ENCODE measurements at places on chromosomes 12 and 14.

GRCh38 chr12:38711054-38711453, 194.3 kb downstream of the CPNE8 start:
- no peak for DNase-seq

- no peak for DNase-seq
These were observed 44.9 kb downstream of the ERH start for GRCh38 chr14:69353168-69353567.

DNA sequence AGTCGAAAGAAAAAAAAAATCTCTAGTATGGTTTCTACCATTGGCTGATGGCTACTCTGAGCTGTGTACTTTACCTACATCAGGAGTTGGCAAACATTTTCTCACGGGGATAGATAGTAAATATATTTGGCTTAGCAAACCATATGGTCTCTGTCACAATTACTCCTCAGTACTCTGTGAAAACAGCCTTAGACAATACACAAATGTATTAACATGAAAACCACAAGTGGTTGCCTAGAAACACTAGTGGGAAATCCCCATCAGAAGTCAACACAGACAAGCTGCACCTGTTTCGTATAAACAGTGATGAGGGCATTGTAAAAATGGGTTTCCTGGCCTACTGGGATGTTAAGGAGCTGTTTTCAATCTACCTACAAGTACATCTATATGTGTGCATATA, 84.6 kb upstream of the NAV3 start:
- DNase-seq = peak; percentile 59

- no peak for DNase-seq
These were observed 81.2 kb downstream of the PRKD1 start for GRCh38 chr14:29846339-29847055.

DNA sequence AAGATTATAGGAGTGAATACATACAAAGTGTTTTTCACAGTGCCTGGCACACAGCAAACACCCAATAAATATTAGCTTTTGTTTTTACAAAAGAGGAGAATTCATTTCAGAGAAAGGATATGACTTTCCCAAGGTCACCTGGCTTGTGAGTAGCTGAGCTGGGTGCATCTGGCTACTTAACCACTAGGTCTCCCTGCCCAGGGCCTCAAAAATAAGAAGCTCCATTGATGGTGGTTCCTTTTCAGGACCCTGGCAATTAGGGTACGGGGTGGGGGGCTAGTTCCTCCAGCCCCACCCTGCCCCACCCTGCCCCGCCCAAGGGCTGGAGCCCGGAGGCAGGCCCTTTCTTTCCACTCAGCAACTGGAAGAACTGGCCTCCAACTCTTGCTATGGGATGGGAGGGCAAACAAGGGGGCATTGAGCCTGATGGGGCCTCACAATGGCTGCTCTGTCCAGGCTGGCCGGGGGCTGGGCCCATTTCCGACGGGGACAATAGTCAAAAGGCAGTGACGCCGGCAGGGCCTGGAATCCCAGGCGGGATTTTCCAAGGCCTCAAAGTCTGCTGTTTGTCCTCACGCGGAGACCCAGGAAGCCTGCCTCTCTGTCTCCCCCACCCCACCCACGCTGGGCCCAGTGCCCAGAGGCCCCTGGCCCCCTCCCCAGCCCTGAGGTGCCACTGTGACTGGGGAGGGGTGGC, 8.2 kb upstream of the ATG101 start:
- DNase-seq = no peak

DNA sequence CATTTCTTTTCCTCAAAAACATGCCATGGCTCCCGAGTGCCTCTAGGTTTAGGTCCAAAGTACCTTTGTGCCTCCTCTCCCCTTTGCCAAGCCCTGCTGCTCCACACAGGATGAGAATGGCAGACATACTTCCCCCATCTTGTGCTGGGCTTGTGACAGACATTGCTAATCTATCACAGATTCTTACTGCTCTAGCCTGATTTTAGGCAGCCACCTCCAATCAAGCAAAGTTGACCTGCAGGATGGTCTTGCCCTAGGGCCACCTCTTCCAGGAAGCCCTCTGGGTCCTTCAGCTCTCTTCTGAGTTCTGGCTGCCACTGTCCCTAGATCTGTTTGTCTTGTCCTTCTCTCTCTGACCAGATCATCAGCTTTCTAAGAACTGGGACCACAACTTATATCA, 20.5 kb downstream of the FOXN4 start:
- no peak for DNase-seq

DNA sequence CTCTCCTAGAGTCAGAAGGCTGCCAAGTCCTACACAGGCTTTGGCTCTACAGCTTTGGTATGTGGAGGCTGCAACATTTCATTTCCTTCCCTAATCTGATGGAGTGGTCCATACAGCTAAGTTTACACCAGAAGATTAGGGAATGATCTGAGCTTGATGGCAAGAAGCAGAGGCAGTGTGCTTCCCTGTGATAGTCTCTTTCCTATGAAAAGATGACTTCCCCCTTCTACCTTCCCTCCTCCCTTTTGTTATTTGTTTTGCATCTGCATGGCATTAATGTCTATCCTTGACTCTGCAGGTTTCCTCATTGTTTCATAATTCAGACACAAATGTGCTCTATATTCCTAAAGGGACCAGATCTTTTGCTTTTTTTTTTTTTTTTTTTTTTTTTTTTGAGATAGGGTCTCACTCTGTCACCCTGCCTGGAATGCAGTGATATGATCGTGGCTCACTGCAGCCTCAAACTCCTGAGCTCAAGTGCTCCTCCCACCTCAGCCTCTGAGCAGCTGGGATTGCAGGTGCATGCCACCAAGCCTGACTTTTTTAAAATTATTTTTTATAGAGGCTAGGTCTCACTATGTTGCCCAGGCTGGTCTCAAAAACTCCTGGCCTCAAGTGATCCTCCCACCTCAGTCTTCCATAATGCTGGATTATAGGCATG, 76.3 kb downstream of the GRIP1 start:
- DNase-seq = no peak

GRCh38 chr12:32612658-32613614, 66.2 kb upstream of the DNM1L start:
- DNase-seq = no peak

DNA sequence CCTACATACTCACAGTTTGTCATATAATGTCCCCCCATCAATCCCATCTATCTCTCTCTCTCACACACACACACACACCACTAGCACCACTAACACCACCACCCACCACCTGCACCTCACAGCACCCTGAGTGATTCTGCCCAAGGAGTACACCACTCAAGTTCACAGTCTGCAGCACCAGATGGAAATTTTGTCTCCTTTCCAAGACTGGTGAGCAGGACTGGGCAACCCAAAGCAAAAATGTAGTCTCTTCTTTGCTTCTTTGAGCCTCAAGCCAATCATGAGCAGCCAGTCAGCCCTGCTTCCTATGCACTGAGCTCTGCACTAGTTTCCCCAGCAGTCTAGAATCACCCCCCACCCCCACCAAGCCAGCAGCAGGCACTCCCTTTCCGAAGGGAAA, 15.0 kb upstream of the ARMH4 start:
- DNase-seq = no peak

GRCh38 chr12:57853864-57854556, 7.5 kb upstream of the CTDSP2 start:
- no peak for DNase-seq

- no peak for DNase-seq
These were observed 95.3 kb upstream of the SLC35F4 start for GRCh38 chr14:57960946-57961785.

DNA sequence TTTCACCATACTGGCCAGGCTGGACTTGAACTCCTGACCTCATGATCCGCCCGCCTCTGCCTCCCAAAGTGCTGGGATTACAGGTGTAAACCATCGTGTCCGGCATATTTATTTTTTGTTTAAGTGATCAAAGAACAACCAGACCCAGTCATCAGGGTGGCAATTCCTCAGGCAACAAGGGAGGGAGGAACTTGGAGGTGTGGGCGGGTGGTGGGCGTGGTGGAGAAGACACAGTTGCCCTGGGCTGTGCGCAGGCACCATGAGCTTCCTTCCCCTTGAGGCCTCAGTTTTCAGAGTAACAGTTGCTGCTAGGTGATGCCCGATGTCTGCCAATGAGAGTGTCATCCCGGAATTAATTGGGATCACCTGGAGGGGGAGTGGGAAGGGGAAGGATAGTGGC, 191.7 kb downstream of the ALG10 start:
- no peak for DNase-seq

DNA sequence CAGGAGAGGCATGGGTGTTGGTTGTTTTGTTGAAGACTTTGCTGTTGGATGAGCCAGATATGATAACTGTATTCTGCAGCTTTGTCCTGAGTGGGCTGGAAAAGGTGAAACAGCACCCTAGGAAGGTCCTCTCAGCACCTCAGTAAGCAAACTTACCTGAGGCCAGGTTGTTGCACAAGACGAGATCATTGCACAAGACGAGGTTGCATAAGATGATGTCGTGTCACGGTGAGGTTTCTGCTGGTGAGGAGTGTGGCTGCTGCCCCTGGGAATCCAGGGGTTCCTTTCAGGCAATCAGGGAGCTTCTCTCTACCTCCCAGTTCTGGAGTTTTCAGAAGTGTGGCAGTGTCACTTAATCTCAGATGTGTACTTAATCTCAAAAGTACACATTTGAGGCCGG, 85.6 kb downstream of the GLT1D1 start:
- no peak for DNase-seq

DNA sequence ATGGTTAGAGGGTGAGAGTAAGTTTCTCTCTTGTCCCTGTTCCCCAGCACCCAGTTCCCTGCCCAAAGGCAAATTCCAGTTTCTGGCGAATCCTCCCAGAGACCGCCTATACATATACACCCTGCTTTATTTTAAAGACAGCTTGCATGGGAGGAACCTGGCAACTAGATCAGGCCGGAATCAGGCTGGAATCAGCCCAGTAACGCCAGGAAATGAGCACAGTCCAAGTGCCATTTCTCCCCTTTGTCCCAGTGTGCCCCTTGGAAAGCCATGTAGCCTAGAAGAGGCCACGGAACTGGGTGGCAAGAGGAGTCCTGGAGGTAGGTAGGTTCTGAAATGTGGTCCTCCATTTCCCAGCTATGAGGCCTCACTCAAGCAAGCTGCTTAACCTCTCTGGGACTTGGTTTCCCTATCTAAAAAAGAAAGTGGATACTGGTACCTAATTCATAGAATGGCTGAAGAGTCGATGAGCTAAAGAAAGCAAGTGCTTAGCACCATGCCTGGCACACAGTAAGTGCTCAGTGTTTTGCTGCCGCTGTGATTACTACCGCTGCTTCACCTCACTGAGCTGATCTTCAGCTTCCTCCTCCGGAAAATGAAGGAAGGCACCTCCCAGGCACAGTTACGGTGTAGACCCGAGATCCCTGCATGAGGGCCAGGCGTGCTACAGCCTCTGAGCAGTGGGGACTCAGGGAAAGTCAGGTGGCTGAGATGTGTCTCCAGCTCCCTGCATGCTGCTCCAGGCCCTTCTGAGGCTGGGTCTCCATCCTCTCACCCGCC, 36.4 kb downstream of the PITPNM2 start:
- no peak for DNase-seq

DNA sequence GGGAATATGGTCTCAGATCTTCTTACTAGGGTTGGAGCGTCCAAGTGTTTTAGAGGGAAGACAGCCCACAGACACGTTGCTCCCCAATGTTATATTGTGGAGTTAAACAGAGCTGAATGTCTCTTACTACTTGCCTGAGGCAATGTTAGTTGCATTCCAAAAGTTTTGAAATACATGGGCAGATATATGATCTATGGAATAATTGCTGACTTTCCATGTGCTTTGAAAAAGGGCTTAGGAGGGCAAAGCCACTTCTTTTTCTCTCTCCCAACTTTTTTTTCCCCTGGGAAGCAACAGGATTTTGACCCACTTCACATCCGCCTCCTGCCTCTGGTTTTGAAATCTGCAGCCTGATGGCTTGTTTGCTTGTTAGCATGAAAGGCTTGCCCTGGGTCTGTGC, 33.7 kb upstream of the PAX9 start:
- DNase-seq = no peak

- no peak for DNase-seq
These were observed 9.8 kb upstream of the MFAP5 start for GRCh38 chr12:8672381-8672780.

DNA sequence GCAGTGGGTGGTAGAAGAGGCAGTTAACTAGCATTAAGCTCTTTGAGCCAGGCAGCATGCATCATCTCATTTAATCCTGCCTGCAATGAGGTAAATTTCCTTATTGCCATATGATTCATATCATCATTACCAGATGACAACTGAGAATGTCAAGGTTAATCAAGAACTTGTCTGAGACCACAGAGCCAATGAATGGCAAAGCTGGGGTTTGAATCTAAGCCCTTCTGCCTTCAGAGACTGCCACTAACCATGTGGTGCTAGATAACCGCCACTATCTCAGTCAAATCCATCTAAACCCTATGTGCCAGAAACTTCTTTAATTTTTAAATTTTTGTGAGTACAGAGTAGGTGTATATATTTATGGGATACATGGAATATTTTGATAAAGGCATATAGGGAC, 77.8 kb upstream of the GRIP1 start:
- DNase-seq = no peak

GRCh38 chr12:74514098-74514872, 23.4 kb upstream of the ATXN7L3B start:
- DNase-seq = no peak

DNA sequence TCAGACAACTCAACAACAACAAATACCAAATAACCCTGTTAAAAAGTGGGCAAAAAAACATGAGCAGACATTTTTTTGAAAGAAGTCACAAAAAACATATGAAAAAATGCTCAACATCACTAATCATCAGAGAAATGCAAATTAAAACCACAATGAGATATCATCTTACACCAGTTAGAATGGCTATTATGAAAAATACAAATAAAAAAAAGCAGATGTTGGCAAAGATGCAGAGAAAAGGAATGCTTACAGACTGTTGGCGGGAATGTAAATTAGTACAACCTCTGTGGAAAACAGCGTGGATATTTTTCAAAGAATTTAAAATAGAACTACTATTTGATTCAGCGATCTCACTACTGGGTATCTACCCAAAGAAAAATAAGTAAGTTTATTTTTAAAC, 114.0 kb downstream of the SLC38A4 start:
- DNase-seq = no peak

GRCh38 chr14:103626146-103626850, 2.7 kb upstream of the KLC1 start:
- DNase-seq = no peak

DNA sequence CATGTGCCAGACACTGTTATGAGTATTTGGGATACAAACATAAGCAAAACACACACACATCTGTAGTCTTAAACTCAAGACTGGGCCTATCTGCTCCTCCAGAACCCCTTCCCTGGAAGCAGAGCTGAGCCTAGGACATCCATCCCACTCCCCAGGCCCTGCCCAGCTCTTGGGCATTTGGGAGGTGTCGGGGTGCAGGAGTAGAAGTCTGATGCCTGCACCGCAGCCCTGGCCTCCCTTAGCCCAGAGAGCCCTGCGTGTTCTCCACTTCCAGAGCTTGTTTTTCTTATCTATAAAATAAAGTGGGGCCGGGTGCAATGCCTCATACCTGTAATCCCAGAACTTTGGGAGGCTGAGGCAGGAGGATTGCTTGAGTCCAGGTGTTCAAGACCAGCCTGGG, 11.7 kb downstream of the HSP90AA1 start:
- no peak for DNase-seq

DNA sequence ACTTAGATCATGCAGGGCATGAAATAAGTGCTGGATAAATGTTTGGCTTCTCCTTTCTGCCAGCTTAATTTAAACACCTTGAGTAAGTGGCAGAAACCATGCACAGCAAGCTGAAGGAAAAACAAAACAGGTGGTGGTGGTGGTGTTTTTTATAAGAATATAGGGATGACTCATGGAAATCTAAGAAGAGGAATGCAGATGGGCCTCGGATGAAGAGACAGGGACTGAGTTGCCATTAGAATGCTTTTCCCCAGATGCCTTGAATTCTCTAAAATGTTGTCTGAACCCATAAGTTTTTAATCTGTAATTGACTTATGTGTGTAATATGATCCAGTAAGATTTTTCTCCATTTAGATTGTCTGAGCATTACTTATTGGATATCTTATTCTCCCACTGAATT, 93.1 kb upstream of the ZDHHC17 start:
- DNase-seq = no peak
